ENCODE measurements at places on chromosomes 7 and 10. TPM values are rescaled to one million over a fixed set of nuclear protein-coding genes. Genes with fewer than 3 reads are reported as not detected.
A peak's percentile ranks its signal among the peaks of the same experiment; 100 is the strongest.

DNA sequence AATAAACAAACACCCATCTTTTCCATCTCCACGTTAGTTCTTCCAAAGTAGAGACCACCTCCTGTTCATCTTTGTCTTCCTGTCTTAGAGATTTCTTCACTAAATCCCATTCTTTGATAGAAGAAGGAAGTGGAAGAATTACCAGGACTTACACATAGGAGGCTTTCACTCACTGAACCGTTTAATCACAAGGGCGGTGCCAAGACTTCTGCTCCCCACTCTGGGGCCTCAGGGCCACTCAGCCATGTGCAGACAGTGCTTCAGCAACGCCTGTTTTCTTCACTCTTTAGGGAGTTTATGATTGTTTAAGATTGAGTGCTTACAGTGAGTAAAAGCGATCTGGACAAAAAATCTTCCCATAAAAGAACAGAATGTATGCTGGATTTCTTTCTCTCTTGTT is 63.9 kb upstream of the SORCS3 start:
- no peak for DNase-seq

DNA sequence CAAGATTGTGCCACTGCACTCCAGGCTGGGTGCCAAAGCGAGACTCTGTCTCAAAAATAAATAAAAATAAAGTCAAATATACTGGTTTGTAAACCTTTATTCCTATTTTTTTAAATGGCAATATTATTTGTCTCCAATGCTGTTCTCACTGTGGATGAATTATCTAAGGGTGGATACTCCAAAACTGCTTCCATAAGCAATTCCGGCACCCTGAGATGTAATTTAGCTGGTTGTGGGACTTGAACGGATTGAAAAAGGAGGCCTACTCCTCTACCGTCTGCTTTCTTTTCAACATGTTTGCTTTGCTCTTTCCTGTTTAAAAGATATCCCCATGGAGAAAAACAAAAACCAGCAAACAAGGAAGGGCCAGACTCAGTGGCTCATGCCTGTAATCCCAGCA is 54.4 kb downstream of the SLC35B4 start:
- no peak for DNase-seq

DNA sequence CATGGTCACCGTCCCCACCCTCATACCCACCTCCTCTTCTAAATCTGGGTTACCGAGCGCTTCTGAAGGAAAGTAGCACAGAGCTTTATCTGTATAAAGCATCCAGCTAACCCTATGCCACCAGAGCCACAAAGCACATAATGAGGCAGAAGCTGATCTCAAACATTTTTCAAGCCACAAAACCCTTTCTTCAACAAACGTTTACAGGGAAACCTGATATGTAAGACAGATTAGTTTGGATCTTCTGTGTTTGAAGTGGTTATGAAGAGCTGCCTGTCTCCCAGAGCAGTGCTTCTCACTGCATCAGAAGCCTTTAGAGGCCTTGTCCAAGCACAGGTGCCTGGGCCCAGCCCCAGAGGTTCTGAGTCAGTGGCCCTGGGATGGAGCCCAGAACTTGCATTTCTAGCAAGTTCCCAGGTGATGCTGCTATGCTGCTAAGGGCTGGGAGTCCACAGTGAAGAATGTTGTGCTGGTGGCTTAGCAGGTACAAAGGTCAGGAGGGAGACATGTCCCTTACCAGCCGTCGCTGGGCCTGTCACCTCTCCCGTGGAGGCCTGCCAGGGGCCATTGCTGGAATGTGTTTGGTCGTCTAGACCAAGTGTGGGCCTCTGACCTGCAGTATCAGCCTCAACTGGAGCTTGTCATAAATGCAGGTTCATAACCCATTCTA is 90.4 kb downstream of the TAF3 start:
- DNase-seq, result no peak

- no peak for DNase-seq
Observed at GRCh38 chr7:131546126-131546525, 10.3 kb downstream of the PODXL start.

- DNase-seq, result no peak
Observed at GRCh38 chr10:62456611-62457101, 82.5 kb downstream of the ZNF365 start.

DNA sequence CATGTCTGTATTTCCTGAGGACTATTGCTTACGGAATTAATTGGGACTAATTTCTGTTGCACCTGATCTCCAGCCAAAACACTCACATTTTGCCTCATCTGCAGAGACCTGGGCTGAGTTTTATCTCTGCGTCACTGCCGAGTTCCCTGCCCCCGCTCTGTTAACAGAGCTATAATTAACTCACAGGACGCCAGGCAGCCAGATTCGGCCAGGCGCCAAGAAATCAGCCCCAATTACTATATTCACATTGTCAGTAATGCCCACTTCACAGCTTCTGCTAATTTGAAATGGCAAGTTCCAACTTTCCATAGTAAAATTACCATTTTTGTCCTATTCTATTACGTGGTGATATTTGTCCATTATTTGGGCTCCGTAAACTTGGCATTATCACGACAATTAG is 130.5 kb downstream of the CUX1 start:
- DNase-seq, result no peak

DNA sequence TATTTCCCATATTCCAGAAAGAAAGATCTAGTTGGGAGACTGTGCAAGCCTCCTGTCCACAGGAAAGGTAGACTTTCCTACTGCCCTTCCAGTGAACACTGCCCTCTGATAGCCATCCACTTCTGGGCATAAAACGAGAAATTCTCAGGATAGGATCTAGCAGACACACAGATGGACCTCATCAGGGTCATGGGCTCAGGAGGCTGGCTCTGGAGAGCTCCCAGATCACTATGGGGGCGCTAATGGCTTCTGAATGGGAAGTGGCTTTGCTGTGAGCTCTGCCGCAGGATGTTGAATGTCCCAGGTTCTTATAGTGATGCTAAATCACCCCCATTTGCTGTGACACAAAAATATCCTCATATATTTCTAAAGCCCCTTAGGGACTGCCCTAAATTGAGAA is 77.1 kb downstream of the SVIL start:
- peak; percentile 19 for DNase-seq

GRCh38 chr10:91420868-91421267 is 10.7 kb downstream of the HECTD2 start:
- no peak for DNase-seq

ACTR3C gene
- not detected for total RNA-seq

HERC4 gene
- total RNA-seq, result 57.0 TPM

CDK1 gene
- total RNA-seq, result 13.1 TPM

AOC1 gene
- total RNA-seq, result not detected

SMO gene
- 41.6 TPM for total RNA-seq

CDC14C gene
- total RNA-seq, result not detected
